Chondrocyte (in vitro differentiated cells): ENCODE measurements at places on chromosomes 2 and 18. TPM values are rescaled to one million over a fixed set of nuclear protein-coding genes. Genes with fewer than 3 reads are reported as not detected.

DRC1 gene
- 0.17 TPM in 1 of 3 replicates, not detected in the others for total RNA-seq

- peaks cover 36% of the 10 kb centered on the region for H3K4me1 ChIP-seq
- DNase-seq, result no peak
- H3K27me3 ChIP-seq, result no peaks in the 10 kb centered on the region
- peak overlapping the region; percentile 20 for H3K27ac ChIP-seq
- H3K4me3 ChIP-seq, result no peak overlapping the region
- H3K36me3 ChIP-seq, result no peaks in the 10 kb centered on the region
Measured at GRCh38 chr2:218295029-218295428, 2.7 kb upstream of the TMBIM1 start.

- DNase-seq, result no peak
- H3K36me3 ChIP-seq, result no peaks in the 10 kb centered on the region
- H3K4me1 ChIP-seq, result no peaks in the 10 kb centered on the region
- no peak overlapping the region for H3K4me3 ChIP-seq
- H3K27me3 ChIP-seq, result peaks cover 20% of the 10 kb centered on the region
- H3K27ac ChIP-seq, result no peak overlapping the region
Measured at GRCh38 chr18:77911971-77912605, 662.4 kb downstream of the GALR1 start.

MTCL1 gene
- total RNA-seq, result 43.9 to 54.4 TPM (median 50.8 TPM) in 3 replicates

GKN1 gene
- 0.37 TPM in 1 of 3 replicates, not detected in the others for total RNA-seq

GRCh38 chr18:8849696-8850095 is 144.3 kb downstream of the MTCL1 start:
- no peak overlapping the region for H3K4me3 ChIP-seq
- H3K27ac ChIP-seq, result no peak overlapping the region
- no peak for DNase-seq
- no peaks in the 10 kb centered on the region for H3K36me3 ChIP-seq

UGT1A6 gene
- total RNA-seq, result 0.17 TPM in 1 of 3 replicates, not detected in the others

ERBB4 gene
- 0.77 to 4.1 TPM (median 1.3 TPM) in 3 replicates for total RNA-seq
